ENCODE measurements at places on chromosomes 3 and 15.

GRCh38 chr3:31232055-31233025 is 300.4 kb upstream of the STT3B start:
- DNase-seq = no peak

GRCh38 chr3:17357035-17357710 is 385.3 kb downstream of the TBC1D5 start:
- DNase-seq = no peak

DNA sequence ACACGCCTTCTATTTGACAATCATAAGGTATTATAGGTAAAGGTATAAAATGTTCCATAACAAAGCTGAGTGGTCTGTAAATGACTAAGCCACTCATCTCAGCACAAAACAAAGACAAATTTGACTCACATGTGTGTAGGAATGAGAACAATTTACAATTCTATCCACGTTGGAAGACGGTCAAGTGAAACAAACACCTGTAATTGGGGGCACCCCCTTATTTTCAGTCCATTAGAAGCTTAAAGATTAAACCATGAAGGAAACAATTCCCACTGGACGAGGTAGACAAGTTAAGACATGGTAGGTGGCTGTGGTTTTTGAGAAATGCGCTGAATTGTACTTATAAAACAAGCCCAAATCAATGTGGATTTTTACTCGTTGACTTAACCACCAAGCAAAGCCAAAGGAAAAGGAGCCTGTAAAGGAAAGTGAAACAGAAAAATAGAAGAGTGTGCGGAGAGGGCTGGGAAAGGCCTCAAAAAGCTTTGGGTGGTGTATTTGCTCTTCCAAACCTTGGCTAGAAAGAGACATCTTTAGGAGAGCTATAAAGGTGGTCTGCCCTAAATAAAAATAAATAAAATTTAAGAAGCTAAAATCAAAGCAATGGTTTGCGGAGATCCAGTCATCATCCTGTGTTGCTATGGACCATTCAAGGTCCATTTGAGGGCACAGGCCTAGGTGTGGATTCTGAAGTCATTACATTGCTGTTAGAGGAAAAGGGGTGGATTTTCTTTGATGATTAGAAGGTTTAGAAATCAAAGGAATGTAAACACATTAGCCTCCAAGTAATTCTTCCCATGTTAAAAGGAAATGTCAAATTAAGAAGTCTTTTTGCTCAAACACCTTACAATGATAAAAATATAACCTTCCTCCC is 135.0 kb downstream of the TFG start:
- DNase-seq = no peak

GRCh38 chr3:43747641-43748040 is 56.9 kb downstream of the ABHD5 start:
- DNase-seq = no peak
